NCI-H1105 (cell line): ENCODE measurements at places on chromosomes 6 and 20.

- no peak for DNase-seq
Measured at GRCh38 chr20:23143098-23143497, 57.0 kb upstream of the CD93 start.

DNA sequence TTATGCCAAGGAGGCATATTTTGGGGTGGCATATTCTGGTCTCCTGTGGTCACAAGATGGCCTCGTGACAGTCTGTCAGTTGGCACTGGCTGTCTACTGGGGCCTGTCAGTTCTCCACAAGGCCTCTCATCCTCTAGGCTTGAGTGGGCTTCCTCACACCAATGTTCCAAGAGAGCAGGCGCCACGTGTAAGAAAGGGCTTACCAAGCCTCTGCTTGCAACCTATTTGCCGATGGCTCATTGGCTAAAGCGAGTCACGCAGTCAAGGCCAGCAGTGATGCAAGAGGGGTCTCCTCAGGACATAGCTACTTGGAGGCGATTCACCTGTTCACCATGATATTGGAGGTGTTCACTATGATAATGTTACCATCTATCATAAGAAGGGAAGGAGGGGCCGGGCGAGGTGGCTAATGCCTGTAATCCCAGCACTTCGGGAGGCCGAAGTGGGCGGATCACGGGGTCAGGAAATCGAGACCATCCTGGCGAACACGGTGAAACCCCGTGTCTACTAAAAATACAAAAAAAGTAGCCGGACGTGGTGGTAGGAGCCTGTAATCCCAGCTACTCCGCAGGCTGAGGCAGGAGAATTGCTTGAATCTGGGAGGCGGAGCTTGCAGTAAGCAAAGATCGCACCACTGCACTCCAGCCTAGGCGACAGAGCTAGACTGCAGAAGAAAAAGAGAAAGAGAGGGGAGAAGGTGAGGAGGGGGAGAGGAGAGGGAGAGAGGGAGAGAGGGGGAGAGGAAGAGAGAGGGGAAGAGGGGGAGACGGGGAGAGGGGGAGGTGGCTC, 35.3 kb downstream of the C6orf52 start:
- DNase-seq = no peak

DNA sequence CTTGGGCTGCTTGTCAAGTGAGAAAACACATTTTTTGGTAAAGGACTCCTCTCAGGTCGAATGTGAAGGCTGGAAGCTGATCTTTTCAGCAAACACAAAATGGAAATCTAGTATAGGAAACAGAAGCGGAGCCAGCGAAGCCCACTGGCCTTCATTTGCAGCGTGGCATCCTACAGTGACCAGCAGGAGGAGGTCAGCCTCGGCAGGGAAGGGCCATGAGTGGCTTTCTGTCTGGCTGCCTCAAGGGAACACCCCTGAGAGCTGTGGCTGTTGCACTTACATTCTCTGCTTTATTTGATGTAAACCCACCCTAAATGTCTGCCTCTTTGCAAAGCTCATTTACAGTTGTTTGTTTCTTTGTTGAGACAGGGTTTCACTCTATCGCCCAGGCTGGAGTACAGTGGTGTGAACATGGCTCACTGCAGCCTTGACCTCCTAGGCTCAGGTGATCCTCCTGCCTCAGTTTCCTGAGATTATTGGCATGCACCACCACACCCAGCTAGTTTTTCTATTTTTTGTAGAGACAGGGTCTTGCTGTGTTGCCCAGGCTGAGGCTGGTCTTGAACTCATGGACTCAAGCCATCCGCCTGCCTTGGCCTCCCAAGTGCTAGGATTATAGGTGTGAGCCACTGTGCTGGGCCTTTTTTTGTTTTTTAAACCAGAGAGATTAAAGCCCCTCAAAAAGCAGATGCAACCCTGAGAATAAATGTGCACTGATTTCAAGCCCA, 322.0 kb upstream of the SOX4 start:
- no peak for DNase-seq

DNA sequence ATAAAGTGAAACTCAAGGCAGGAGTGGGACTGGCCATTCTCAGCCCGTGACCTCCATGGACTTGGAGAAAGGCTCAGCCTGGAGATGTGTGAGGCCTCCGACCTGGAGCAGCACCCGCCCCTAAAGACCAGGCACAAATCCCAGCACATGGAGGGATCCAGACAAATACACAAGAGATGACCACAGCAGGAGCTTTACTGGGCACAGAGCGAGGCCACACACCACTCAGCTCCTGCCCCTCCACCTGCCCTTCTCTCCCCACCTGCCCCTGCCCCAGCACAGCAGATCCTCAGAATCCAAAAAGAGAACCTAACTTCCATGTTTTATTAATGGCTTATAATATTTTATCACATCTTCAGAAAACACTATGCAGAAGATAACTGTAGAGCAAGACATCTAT, 20.4 kb upstream of the MICB start:
- DNase-seq = no peak

- no peak for DNase-seq
Measured at GRCh38 chr6:79984261-79984660, 20.2 kb upstream of the TTK start.

- no peak for DNase-seq
Measured at GRCh38 chr6:40922281-40922680, 116.7 kb downstream of the UNC5CL start.

GRCh38 chr6:103113416-103113815, 1719.9 kb downstream of the GRIK2 start:
- DNase-seq = no peak

DNA sequence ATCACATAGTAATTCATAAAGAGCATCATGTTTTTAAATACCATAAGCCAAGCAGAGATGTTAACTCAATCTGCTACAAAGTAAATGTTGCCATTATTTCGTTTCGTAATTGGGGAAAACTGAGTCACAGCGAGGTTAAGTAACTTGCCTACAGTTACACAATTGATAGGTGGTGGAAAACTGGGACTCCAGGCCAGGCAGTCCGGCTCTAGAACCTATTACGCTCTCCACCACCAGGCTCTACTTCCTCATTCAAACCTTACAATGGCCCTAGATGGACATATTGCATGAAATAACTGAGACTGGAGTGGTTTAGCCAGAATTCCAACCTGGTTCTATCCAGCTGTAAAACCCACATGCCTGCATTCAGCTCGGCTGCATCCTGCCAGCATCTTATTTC, 58.2 kb downstream of the LINC00237 start:
- DNase-seq = no peak

DNA sequence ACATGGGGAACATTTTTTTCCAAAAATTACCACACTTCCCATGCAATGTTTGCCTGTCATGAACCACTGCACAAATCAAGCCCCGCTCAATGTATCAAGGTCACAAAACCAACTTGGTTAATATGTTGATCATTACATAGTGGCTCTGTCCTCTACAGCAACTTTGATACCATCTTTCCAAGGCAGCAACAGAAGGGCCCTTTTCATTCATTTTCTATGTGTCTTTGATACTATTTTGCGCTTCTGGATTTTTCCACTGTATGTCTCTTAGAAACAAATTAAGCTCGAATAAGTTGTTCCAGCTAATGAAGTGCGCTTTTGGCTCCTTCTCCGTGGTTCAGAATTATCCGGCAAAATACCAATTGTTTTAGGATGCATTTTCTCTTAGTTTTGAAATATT, 1.5 kb downstream of the ZHX3 start:
- DNase-seq = no peak

- DNase-seq = no peak
Measured at GRCh38 chr6:1624058-1624850, 14.5 kb downstream of the FOXC1 start.

DNA sequence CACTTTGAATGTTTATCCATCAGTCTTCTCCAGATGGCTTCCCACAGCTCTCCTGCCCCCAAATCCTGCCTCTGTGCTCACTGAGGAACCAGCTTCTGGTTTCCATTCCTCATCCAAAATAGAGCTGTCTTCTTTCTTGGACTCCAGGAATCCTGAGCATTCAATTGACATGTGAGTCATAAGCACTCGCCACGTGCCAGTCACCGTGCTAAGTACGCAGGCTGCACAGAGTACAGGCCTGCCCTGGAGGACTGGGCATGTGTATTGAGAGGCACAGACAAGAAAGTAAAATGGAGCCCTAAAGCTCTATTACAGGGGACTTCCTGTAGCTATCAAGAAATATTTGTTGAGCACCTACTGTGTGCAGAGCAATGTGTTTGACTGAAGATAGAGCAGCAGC, 39.7 kb upstream of the LRFN2 start:
- DNase-seq = no peak

GRCh38 chr20:1205802-1206201, 2.5 kb downstream of the C20orf202 start:
- DNase-seq = no peak

DNA sequence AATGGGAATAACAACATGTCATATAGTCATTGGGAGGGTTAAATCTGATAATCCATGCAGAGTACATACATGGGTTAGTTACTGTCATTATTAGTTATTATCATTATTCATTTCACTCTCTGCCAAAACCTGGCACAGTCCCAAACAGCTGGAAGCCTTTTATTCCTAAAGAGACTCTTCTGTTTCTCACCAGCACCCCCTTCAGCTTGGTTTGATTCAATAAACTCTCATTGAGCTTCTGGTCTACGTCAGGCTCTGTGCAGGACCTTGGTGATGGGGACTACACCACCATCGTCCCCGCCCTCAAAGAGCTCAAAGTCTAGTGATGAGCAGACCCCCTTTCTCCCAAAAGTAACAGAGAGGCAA, 2.3 kb downstream of the KCNK15 start:
- DNase-seq = peak; percentile 69

- no peak for DNase-seq
Measured at GRCh38 chr6:154923199-154923869, 71.8 kb upstream of the TIAM2 start.

- DNase-seq = no peak
Measured at GRCh38 chr6:167495506-167496401, 170.9 kb downstream of the TTLL2 start.

- peak; percentile 13 for DNase-seq
Measured at GRCh38 chr20:63224412-63225081, 8.6 kb upstream of the YTHDF1 start.
